ENCODE measurements at places on chromosomes 6 and 20.

DNA sequence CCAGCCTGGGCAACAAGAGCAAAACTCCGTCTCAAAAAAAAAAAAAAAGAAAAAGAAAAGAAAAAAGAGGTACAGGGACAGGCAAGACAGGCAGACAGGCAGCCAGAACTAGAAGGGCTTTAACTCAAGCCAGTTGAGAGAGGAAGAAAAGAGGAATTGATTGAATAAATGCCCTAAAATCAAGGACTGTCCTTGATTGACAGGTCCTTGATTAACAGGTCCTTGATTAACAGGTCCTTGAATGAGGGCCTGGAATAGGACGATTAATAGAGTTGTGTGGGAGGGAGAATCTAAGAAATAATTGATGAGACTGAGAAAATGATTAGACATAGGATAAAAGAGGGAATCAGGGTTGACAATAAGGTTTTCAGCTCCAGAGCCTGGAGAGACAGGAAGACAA is 36.1 kb downstream of the ZC2HC1B start:
- no peak for DNase-seq

DNA sequence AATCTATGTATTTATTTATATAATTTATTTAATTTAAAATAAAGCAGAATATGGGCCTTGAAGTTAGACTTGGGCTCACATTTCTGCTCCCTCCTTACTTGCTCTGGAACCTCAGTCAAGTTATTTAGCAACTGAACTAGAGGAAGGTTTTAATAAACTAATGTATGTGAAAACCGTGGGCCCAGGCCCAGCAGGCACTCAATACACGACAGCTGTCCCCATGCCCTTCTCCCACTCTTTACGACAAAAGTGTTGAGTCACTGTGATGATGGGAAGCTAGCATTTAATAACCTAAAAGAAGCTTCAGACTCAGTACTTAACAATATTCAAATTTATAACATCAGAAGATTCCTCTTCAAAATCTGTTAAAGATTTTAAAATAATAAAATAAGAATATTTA is 46.7 kb downstream of the SERAC1 start:
- no peak for DNase-seq

- DNase-seq: no peak
Observed at GRCh38 chr6:162821102-162821501, 93.3 kb downstream of the PACRG start.

DNA sequence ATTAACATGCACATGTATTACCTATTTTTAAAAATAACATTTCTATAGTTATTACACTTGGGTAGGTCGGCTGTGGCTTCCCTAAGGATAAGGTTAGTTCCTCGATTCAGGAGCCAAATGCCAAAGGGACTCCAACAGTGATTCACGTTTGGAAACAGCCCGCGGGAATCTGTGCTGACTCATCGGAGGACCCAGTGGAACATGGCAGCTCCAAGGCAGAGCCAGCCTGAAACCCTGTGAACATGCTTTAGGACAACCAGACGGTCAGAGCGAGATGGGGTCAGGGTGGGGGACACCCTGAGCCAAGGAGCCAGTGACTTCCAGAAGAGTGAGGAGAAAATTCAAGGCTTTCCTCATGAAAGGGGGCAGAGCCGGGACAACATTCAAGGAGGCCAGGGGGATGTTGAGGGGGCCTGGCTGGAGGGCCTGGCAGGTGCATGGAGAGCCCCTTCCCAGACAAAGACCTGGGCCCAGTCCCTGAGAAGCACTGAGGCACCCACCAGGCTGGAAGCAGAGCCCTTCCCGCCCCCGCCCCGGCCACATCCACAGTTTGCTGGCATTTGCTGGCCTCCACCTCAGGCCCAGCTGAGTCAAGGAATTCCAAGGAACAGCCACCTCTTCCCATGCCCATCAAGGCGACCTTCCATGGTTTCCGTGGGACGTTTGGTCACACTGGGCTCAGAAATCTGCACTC is 133.2 kb downstream of the SNX5 start:
- no peak for DNase-seq

GRCh38 chr6:4351520-4352321 is 216.3 kb upstream of the ECI2 start:
- DNase-seq: no peak

DNA sequence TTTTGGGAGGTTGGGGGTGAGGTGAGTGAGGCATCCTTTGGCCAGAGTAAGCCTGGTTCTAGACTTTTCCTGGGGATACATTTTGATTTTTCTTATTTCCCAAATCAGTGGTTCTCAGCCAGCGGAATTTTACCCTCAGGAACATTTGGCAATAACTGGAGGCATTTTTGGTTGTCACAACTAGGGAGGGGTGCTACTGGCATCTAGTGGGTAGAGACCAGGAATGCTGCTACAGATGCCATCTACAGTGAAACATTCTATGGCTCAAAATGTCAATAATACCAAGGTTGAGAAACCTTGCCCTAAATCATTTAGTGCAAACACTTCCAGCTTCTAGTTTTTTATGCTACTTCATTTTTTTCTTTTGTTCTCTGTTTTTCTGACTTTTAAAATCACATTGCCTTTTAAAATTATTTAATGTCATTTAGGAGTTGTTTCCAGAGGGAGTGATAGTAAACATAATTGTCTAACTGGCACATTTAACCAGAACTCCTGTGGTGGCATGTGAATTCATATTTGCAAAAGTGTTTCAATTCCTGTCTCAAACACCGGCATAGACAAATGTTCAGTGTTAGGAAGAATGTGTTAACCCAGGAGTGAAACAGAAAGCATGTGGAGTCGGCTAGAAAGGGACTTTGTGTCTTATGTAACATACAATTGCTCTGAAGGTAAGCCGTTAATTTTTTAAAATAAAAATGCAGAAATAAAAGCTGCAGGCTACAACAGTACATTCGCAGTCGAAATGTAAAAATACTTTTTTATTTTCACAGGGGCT is 59.0 kb downstream of the QRSL1 start:
- DNase-seq: peak; percentile 63

- no peak for DNase-seq
Observed at GRCh38 chr20:8361006-8361652, 229.1 kb downstream of the PLCB1 start.

DNA sequence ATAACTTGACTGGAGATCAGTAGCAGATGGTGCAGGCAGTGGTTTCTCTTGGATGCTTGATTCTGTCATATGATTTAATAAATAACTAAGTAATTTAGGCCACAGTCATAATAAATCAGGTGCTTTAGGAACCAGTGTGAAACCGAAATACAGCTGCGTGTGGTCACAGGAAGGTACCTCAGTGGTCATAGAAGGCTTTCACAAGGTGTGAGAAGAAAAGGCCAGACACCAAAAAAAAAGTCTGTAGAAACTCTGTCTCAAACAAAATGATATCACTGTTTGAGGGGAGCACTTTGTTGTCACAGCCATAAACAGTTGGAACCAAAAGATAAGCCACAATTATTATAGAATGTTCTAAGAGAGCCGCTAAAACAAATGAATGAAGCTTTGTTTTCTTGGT is 56.5 kb downstream of the ARMC2 start:
- DNase-seq: peak; percentile 26

DNA sequence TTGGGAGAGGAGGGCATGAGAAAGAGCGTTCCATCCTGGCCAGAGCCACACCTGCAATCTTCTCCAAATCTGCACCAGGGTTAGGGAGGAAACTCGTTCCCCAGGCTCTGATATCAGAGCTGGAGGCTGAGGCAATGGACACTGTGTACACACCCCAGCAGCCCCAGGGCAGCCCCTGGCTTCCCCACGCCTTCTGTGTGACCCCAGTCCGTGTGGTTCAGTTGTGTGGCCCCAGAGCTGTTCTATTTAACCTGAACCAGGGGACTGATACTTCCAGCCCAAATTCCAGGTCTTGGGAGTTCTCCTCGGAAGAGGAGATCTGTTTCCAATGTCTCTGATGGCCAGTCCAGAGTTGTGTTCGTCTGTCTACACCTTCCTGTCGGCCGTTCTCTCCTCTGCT is 242.6 kb upstream of the EXOC2 start:
- DNase-seq: no peak

- no peak for DNase-seq
Observed at GRCh38 chr6:120899932-120900331, 434.3 kb downstream of the TBC1D32 start.

DNA sequence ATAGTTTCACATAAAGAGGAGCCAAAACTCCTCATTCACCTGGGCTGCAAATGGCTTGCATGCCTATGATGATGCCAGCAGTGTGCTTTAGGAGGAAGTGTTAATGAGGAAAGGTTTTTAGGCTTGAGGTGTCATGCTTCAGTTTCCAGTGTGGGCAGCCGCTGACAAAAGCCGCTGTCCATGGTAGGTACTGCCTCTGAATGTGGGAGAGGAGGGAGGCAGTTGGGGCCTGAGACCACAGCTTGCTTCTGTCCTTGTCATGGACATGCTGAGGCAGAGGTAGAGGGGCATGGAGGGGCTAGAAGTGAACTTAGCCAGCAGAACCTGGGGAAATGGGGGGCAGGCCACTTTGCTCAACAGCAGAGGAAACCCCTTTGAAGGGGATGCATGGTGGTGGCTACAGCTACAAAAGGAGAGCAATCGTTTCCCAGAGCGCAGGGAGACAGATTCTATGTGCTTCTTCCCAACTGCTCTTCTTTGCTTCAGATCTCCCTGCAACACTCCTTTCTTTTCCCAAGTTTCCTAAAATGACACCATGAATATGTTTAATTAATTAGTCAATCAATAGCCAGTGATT is 372.1 kb upstream of the CNR1 start:
- no peak for DNase-seq

DNA sequence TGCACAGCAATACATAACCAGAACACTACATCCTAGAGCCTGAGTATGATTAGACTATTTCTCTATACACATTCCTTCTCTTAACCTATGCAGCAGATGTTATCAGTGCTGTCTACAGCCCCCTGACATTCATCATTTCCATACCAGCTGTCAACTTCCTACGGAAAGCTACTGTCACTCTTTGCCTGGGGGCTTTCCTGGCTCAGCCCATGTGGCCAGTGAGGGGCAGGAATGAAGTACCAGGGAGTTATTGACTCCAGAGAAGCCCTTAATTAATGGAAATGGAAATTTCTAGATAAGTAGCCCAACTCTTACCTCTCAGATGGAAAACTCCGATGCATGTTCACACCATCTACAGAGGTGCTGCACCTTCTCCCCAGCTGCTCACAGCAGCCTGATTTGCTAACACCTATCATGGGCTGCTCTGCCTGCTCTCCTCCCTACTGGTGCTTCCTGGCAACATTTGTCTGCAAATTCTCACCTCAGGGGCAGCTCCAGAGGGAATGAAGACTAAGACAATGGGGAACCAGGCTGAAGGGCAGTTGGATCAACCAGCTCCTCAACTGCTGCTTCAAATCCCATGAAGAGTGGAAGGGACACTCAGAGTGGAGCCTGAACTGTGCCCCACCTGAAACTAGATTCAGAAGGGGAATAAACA is 59.6 kb downstream of the LINC00237 start:
- DNase-seq: no peak

GRCh38 chr20:63696306-63696627 is 185 bp upstream of the TNFRSF6B start:
- no peak for DNase-seq

GRCh38 chr6:27112974-27113373 is 134.5 kb upstream of the PRSS16 start:
- DNase-seq: no peak

DNA sequence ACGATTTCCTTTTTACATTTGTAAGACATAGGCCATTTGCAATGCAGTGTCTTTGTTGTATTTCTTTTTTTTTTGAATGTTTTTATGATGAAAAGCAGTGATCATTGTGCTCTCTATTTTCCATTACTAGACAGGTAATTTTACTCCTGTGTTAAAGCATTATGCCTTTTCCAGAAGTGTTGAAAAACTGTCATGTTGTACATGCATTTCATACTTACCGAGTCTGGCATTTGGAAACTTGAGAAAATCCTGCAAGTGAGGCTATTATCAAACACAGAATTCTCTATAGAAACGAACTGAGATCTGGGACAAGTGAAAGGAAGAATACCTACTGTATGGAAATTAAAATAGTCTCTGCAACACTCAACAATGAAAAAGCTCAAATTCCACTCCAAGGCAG is 78.6 kb upstream of the CNR1 start:
- DNase-seq: no peak

GRCh38 chr6:146847426-146847825 is 248.7 kb downstream of the ADGB start:
- DNase-seq: no peak

GRCh38 chr6:168640768-168641167 is 199.8 kb downstream of the SMOC2 start:
- no peak for DNase-seq

GRCh38 chr6:32692019-32692418 is 25.6 kb upstream of the HLA-DQB1 start:
- peak; percentile 35 for DNase-seq

GRCh38 chr20:34528921-34529297 is 12.7 kb downstream of the DYNLRB1 start:
- DNase-seq: no peak

GRCh38 chr6:41215777-41216176 is 12.4 kb upstream of the TREML4 start:
- DNase-seq: no peak

DNA sequence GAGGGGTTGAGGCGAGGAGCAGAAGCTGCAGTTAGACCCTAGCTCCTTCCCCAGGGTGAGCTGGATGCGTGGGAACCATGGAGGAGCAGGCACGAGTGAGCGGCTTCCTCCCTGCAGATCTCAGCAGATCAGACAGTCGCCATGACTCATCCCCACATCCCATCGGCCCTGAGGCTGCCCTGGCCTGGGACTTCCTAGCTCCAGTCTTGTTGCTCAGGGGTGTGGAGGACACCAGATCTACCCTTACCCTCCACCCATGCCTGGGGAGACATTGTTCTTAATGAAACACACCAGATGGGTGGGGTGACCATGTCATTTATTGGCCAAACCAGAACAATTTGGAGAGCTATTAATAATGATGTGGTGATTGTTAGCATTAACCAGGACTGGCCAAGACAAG is 36.3 kb upstream of the TGM2 start:
- no peak for DNase-seq

DNA sequence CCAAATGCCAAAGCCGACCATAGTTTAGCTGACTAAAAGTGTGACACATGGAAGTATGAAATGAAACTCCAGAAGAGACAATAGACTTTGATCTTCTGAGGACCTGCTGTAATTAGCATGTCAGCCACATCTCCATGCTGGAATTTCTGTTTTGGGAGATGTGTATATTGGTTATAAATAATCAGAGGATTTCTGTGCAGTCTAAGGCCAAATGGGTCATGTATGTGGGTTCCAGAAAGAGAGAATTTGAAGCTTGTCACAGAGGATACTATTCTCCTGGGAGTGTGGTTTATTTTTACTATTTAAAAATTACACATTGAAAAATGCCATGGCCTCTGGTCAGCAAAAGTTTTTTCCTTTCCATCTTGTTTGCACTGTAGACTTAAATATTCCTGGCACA is 405.5 kb upstream of the PLCB4 start:
- no peak for DNase-seq

GRCh38 chr6:63477422-63478040 is 94.7 kb upstream of the LOC128125822 start:
- DNase-seq: peak; percentile 45

- peak; percentile 100 for DNase-seq
Observed at GRCh38 chr6:26123947-26124780, 36.9 kb downstream of the HFE start.

DNA sequence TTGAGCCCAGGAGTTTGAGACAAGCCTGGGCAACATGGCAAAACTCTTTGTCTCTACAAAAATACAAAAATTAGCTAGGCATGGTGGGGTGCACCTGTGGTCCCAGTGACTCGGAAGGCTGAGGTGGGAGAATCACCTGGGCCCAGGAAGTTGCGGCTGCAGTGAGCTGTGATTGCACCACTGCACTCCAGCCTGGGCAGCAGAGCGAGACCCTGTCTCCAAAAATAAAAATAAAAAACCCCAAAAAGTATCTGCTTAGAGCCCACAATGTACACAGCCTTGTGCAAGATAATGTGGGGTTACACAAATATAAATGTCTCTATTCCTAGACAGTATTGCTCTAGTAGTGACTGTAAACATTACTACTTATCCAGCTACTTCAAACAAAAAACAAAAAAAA is 5.9 kb downstream of the ESF1 start:
- DNase-seq: no peak
